ENCODE measurements at places on chromosomes 16 and 17.

DNA sequence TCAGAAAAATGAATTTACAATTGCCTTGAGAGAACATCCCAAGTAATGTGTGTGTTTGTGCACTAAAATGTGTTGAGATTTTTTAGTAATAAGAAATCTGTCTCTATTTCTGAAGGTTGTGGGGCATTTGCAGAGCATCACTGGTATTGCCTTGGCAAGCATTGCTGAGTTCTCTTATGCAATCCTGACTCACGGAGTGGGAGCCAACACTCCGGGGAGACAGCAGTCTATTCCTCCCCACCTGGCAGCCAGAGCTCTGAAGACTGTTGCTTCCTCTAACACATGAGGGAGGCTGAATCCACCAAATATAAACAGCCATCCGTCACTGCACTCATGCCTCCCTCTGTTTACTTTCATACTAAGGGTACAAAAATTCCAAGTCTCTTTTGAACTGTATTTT lies 10.6 kb downstream of the CNTD1 start:
- peak; percentile 93 for DNase-seq

DNA sequence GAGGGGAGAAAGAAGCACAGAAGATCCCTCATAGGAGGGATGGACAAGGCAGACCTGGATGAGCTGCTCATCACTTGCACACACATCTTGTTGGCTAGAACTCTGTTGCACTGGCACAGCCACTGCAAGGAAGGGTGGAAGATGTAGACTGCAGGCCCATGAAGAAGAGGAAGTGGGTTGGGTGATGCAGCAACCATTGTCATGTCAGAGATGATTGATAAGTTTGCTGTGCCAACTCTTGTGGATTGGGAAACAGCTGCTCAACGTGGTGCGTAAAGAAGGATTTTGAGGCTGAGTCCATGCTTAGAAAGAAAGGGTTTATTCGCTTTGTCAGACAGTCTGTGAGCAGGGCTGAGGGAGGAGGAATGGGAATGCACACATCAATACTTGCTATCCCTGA lies 161.4 kb upstream of the MPHOSPH6 start:
- DNase-seq: no peak

DNA sequence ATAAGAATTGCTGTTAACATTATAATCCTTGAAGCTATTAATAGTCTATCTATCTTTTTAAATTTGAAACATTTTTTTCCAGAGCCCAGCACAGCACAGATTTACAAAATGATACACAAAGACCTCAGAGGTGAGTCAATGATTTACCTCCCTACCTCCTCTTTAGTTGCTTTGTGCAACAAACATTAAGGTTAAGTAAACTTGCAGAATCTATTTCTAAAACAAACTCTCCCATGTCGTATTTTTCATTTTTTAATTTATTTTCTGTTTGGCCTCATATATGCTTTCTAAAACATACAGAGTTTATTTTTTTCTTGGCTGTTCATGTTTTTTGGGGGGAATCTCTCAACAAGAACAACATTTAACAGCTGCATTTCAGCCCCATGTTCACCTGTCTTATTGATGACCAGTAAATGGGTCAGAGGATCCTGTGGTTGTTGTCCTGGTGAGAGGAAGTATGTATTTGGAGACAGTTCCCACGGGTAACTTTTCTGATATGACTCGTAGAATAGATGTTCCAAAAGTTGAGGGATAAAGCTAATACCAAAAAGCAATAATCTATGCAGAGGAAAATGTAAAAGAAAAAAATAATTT lies 42.6 kb downstream of the ABCA9 start:
- peak; percentile 23 for DNase-seq

DNA sequence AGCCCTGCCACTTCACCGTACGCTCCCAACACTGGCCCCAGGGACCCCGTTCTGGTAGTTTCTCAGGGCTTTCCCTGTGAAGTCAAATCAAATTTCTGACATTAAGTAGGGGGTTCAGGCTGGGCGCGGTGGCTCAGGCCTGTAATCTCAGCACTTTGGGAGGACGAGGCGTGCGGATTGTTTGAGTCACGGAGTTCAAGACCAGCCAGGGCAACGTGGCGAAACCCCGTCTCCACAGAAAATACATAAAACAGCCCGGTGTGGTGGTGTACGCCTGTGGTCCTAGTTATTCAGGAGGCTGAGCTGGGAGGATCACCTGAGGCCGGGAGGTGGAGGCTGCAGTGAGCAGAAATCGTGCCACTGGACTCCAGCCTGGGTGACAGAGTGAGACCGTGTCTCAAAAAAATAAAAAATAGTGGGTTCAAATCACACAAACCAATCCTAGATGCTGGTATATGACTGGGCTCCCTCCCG lies 632 bp downstream of the CYBC1 start:
- no peak for DNase-seq

DNA sequence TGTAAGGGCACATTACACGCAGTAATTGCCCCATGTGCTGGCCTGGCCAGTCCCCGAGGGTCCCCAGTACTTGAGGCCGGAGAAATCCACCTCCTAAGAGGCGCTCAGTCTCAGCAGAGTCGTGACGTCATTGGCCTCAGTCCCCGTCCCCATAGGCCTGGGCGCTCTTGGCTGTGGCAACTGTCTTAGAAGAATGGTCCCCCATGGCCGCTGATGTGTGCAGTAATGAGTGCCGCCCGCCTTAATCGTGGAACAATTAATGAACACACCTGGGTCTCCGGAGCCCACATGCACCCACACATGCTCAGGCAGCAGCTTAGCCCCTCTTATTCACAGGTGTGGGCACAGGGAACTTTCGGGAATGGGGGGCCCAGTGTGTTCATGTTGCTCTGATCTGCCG lies 86.5 kb upstream of the PLCG2 start:
- DNase-seq: no peak

DNA sequence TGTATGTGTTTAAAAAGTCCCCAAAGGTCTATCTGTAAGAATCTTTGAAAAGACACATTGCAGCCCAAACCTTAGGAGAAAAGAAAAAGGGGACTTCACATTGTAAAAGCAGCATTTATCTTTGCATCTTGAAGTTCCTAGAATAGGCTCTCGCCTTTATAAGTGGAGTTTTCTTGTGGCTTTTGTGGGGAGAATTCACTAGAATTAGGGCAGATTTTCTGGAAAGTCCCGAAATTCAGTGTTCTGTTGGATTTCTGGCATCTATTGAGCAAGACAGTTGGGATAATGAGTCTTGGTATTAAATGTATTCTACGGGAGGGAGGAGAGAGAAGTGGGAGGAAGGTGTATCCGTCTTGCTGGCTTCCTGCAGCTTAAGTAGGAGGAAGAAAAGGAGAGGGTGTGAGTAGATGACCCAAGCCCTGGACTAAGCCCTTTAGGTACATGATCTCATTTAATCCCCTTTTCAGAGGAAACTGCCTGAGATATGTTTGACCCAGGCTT lies 62.6 kb downstream of the PRKCA start:
- no peak for DNase-seq

DNA sequence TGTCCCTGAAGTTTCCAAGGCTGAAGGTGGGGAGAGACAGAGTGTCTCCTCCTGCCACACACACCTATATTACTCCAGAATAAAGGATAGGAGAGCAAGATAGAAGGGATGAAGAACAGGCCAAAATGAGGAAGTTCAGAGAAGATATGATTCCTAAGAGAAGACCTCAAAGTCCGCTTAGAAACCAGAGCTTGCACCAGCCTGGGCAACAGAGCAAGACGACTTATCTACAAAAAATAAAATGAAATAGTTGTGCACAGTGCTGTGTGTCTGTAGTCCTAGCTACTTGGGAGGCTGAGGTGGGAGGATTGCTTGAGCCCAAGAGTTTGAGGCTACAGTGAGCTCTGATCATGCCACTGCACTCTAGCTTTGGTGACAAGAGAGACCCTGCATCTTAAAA lies 128.2 kb downstream of the HS3ST3B1 start:
- no peak for DNase-seq

DNA sequence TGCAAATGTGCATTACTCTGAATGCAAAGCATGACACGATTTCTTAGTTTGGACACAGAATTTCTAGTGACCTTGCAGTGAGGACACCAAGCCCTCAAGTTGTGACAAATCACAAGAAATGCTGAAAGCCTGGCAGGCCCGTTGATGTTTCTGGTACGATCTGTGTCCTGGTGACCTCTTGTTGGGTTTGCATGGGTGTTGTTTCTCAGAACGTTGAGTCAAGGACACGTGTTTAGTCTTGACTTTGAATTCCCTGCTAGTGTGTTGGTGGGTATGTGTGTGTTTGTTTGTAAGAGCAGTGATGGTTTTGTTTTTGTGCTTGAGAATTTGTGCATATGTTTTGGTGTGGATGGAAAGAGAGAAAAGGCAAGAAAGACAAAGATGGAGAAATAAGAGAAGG lies 37.8 kb upstream of the MAF start:
- no peak for DNase-seq

GRCh38 chr16:73949574-73950320 lies 346.9 kb upstream of the PSMD7 start:
- peak; percentile 91 for DNase-seq

GRCh38 chr16:49620158-49620868 lies 235.6 kb downstream of the ZNF423 start:
- peak; percentile 74 for DNase-seq

DNA sequence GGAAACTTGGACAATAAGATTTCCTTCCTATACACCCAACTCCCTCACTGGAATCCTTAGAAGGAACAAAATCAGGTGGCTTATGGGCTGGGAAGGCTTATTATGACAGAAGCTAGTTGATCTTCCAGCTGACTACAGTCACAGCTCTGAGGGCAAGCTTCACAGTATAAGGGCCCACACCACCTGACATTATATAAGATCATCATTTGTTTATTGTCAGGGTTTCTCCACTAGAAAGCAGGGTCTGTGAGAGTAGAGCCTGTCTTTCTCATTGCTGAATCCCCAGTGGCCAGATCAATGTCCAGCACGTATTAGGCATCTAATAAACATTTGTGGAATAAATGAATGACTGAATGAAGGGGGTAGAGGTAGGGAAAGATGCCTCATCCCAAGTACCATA lies 57.8 kb upstream of the PHOSPHO1 start:
- DNase-seq: no peak

DNA sequence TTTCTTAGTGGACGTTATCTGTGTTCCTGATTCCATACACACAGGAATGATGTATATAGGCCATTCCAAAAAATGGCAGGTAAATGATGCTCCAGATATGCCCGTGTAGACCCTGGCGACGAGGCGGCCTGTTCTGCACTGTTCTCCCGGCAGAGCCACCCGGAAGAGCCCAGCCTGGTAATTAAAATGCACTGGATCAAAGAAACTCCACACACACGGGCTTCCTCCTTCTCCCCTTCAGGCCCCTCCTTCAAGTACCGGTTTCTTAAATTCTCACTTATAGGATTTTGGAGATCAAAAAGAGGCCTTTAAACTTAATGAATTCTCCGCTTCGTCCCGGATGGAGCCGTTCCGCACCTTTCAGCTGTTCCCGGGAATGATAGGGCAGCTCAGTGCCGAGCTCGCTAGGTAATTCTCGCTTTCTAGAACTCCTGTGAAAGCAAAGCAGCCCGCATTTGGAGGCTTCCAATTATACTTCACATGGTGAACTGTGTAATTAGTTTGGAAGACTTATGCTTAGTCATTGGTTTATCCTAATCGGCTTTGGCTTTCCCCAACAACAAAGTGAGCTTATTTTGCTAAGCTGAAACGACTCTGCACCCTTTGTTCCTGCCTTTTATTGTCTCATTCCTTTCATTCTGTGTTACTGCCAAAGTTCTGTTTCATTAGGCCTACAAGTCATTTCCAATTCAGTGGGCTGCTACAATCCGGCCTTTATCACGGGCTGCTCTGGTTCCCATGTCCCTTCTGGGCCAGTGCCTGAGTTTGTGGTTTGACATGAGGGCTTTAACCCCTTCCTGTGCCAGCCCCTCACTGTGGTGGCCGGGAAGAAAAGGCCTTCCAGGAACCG lies 150.0 kb downstream of the MSI2 start:
- no peak for DNase-seq

DNA sequence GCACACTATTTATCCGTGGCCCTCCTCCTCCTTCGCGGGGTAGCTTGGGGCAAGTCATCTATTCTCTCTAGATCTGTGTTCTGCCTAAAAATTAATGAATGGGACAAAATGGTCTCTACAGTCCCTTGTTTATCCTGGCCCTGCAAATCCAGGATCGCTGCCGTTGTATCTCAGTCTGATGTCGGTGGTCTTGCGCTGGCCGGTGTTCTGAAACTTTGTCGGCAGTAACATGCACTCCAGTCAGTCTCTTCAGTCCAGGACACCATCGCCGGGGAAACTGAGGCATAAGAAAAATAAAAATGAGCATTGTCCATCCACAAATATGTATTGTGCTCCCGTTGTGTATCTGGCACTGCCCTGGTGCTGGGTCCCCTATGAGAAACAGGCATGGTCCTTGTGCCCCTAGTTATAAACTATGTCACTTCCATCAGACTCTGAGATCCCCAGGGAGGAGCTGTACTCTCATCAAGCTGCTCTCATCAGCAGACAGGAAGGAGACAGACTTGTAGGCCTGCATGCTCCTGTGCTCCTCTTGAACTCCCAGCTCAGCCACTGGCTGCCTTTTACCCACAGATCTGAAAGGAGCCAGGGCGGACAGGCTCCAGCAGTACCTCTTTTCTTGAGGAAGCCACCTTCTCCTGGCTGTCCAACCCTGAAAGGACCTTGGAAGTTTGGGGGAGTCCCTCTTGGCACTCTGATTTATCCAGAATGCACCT lies 13.7 kb upstream of the CA4 start:
- DNase-seq: no peak

GRCh38 chr16:74501484-74502478 lies 80.5 kb upstream of the CLEC18B start:
- DNase-seq: no peak

- no peak for DNase-seq
Observed at GRCh38 chr17:65109990-65110680, 27.0 kb upstream of the RGS9 start.

DNA sequence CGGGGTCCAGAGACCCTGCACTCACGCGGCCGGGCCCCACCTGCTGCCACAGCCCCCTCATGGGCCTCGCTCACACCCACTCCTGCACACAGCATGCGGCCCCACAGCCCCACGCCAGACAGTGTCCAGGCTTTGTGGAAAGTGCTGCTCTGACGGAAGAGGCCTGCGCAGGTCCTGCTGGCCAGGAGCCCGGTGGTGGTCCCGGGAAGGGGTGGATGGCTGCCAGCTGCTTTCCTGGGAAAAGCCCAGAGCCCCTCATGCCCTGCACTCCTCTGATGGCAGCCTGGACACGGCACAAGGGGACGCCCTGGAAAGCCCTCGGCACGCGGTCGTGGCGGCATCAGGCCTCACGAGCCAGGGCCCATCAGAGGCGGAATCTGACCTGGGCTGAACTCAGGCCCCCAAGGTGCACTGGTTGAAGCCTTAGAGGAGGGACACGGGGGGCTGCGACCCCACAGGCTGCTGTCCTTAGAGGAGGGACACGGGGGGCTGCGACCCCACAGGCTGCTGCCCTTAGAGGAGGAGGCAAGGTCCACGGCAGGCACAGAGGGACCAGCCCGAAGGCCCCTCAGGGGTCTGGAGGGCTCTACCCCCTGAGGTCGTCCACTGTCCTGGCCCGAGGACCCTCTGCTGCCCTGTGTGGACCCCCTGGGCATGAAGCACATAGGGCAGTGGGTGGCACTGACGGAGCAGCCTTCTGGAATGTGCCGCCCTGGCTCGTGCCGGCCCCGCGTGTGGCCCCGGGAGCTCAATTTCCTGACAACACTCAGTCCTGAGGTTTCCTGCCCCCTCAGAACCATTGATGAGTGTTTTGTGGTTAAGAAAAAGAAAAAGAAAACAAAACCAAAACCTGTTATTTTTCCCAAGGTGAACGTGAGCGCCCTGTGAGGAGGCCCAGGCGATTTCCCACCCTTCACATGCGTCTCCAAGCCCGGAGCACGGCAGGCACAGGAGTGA lies 22.1 kb downstream of the SOX8 start:
- DNase-seq: peak; percentile 26
